ENCODE measurements at places on chromosomes 2 and 18. TPM values are rescaled to one million over a fixed set of nuclear protein-coding genes. Genes with fewer than 3 reads are reported as not detected.
A peak's percentile ranks its signal among the peaks of the same experiment; 100 is the strongest.

DNA sequence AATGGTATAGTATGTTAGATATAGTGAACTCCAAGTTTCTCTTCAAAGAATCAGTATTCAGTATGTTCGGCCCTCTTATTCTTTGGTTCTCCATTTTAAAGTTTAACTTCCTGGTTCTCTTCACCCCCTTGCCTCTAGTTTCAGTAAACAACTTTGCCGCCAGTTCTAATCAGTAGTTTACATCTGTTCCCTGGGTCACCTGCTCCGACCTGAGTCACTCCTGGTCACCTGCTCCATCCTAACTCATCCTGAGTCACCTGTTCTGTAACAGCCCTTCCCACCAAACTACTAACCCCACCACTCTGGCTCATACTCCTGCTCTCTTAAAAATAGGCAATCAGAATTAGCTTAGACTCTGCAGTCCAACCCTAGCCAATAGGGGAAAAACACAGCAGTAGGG is 23.7 kb upstream of the TEX51 start:
- H3K4me3 ChIP-seq = no peak overlapping the region
- no peaks in the 10 kb centered on the region for H3K4me1 ChIP-seq
- no peaks in the 10 kb centered on the region for H3K27me3 ChIP-seq
- no peak overlapping the region for H3K27ac ChIP-seq
- H3K36me3 ChIP-seq = no peaks in the 10 kb centered on the region

DNA sequence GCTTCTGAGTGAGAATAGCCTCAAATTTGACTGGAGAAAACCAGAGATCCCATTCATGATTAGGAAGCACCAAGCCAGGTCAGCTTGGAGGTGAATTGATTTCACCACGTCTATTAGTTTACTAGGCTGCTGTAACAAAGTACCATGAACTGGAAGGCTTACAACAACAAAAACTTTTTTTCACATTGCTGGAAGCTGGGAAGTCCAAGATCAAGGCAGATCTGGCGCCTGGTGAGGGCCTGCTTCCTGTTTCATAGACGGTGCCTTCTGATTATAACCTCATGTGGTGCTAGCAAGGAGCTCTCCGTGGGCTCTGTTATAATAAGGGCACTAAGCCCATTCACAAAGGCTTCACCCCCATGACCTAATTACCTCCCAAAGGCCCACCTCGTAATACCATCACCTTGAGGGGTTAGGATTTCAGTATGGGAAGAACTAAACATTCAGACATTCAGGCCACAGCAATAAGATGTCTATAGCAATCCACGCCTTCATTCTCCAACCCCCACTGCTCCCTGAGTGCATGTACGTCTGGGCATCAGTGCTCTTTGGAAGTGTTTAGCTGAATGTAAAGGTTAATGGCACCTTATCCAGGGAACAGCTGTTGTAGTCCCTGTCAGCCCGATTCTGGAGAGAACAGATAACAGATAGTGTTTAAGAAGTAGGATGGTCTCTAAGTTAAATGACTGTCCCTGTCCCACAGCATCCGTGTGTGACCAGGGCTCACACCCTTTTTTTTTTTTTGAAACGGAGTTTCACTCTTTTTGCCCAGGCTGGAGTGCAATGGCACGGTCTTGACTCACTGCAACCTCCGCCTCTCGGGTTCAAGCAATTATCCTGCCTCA is 89.2 kb downstream of the SOCS6 start:
- no peaks in the 10 kb centered on the region for H3K4me1 ChIP-seq
- peak; percentile 48 for DNase-seq
- no peak overlapping the region for H3K4me3 ChIP-seq
- no peaks in the 10 kb centered on the region for H3K27me3 ChIP-seq
- H3K27ac ChIP-seq = no peak overlapping the region
- H3K36me3 ChIP-seq = no peaks in the 10 kb centered on the region

GAD1 gene
- 0.80 TPM for total RNA-seq

DNA sequence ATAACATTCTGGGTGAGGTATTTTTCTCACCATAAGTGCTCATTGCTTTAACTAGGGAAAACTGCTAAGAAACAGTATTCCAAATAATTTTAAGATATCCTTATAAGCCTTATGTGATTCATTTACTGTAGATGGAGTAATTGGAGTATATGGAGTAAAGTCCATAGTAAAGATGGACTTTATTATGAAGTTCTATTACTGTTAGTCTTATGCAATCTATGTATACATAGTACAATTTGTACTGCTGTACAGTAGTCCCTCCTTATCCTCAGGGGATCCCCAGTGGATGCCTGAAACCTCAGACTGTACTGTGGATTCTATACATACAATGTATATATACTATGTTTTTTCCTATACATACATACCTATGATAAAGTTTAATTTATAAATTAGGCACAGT is 41.1 kb upstream of the OTX1 start:
- no peak overlapping the region for H3K4me3 ChIP-seq
- no peak overlapping the region for H3K27ac ChIP-seq
- no peaks in the 10 kb centered on the region for H3K36me3 ChIP-seq
- no peaks in the 10 kb centered on the region for H3K27me3 ChIP-seq

DNA sequence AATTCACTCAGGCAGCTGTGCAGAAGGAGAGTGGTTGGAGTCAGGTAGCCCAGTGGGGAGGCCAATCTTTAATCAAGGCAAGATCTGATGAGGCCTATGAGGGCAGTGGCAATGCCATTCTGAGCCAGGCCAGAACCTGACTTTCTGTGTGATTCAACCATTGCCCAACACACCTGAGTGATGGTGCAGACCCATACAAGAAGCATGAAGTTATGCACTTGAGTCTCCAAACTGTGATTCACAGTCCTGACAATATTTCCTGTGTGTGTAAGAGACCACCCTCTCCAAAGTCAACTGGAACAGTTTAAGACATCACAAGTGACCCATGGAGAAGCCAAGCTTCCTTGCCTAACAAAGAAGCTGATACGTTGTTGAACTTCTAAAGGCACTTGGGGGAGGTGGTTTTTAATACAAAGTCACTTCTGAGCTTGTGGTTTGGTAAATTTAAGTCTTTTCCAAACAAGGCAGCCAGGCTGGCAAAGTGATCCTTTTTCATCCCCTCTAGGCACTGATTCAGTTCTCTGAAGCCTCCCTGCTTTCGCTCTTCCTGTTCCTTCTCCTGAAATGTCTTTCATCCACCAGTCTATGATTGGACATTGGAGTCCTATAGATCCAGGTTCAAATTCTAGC is 49.0 kb downstream of the VSNL1 start:
- no peaks in the 10 kb centered on the region for H3K27me3 ChIP-seq
- H3K4me1 ChIP-seq = no peaks in the 10 kb centered on the region
- H3K27ac ChIP-seq = no peak overlapping the region
- no peaks in the 10 kb centered on the region for H3K36me3 ChIP-seq
- DNase-seq = no peak

DNA sequence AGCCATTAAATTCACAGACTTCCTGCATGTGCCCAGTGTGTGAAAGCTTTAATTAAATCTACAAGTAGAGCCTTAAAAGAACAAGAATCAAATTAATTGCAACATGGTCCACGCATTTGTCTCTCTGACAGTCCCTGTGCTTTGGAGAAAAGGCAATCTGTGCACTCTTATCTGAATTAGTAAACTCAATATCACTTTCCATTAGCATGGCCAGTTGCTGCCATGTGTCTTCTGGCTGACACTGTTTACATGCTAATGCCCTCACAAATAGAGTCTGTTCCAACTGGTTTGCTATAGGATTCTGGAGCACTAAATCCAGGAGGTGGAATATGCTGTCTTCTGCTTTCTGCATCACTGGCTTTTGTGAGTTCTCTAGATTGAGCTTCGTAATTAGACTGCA is 434.5 kb upstream of the RAB12 start:
- no peaks in the 10 kb centered on the region for H3K4me1 ChIP-seq
- H3K36me3 ChIP-seq = no peaks in the 10 kb centered on the region
- H3K27me3 ChIP-seq = no peaks in the 10 kb centered on the region
- H3K4me3 ChIP-seq = no peak overlapping the region
- H3K27ac ChIP-seq = no peak overlapping the region

MC4R gene
- total RNA-seq = 0.37 TPM

GRCh38 chr2:26401739-26402541 is at the start of gene DRC1:
DRC1 (plus strand) TSS chr2:26401920; CDS start chr2:26401990, 70 bp downstream.
- peak; percentile 79 for DNase-seq
- no peaks in the 10 kb centered on the region for H3K27me3 ChIP-seq
- no peaks in the 10 kb centered on the region for H3K4me1 ChIP-seq
- H3K27ac ChIP-seq = no peak within 1 kb of the TSS

- H3K27ac ChIP-seq = peak overlapping the region; percentile 59
- peaks cover 3% of the 10 kb centered on the region for H3K4me1 ChIP-seq
- H3K36me3 ChIP-seq = no peaks in the 10 kb centered on the region
- H3K27me3 ChIP-seq = no peaks in the 10 kb centered on the region
- peak; percentile 68 for DNase-seq
These were observed 47.8 kb upstream of the RNF103 start for GRCh38 chr2:86671337-86671981.

GRCh38 chr18:9861933-9862332 is 23.8 kb upstream of the TXNDC2 start:
- no peak for DNase-seq
- H3K4me3 ChIP-seq = no peak overlapping the region
- H3K36me3 ChIP-seq = no peaks in the 10 kb centered on the region
- no peaks in the 10 kb centered on the region for H3K4me1 ChIP-seq

DNA sequence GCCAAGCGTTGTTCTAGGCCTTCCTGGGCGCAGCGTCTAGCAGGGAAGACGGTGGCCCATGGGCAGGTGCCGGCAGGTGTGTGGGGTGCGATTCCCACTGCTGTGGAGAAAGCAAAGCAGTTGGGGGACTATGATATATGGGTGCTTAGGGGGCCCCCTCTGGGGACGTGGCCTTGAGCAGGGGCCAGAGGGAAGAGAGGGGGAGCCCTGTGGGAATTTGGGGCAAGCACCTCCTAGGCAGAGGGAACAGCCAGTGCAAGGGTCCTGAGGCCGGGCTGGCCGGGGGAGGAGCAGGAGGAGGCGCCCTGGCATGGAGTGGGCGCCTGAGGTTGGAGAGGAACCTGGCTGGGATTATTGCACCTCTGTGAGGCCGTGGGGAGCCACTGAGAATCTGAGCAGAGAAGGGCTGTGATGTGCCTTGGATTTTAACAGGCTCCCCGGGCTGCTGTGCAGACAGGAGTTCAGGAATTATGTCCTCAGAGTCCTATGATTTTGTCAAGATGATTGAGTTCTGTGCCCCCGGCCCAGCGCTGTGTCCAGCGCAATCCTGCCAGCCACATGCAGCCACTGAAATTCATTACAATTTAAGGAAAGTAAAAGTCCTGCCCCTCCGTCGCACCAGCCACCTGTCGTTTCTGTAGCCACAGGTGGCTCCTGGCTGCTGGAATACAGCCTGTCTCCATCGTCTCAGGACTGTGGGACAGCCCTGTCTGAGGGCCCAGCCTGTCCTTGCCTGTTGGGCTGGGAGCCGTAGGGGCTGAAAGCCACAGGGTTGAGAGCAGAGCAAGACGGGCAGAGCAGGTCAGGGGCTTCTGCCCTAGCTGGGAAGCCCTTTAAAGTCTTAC is 9.1 kb upstream of the KLHL30 start:
- H3K27me3 ChIP-seq = no peaks in the 10 kb centered on the region
- no peak for DNase-seq
- no peak overlapping the region for H3K27ac ChIP-seq

EGR4 gene
- total RNA-seq = not detected

GRCh38 chr2:210429403-210430137 is 47.0 kb downstream of the LANCL1 start:
- H3K4me3 ChIP-seq = no peak overlapping the region
- no peak for DNase-seq
- H3K4me1 ChIP-seq = no peaks in the 10 kb centered on the region

GRCh38 chr18:62347089-62347506 is 22.0 kb downstream of the TNFRSF11A start:
- H3K4me1 ChIP-seq = no peaks in the 10 kb centered on the region
- H3K27me3 ChIP-seq = no peaks in the 10 kb centered on the region
- H3K27ac ChIP-seq = no peak overlapping the region
- no peak overlapping the region for H3K4me3 ChIP-seq
- H3K36me3 ChIP-seq = no peaks in the 10 kb centered on the region
- no peak for DNase-seq

- DNase-seq = no peak
- no peaks in the 10 kb centered on the region for H3K4me1 ChIP-seq
- no peaks in the 10 kb centered on the region for H3K36me3 ChIP-seq
- H3K4me3 ChIP-seq = no peak overlapping the region
- H3K27ac ChIP-seq = no peak overlapping the region
- peaks cover 5% of the 10 kb centered on the region for H3K27me3 ChIP-seq
These were observed 341.6 kb upstream of the CDH7 start for GRCh38 chr18:65409261-65409660.

DNA sequence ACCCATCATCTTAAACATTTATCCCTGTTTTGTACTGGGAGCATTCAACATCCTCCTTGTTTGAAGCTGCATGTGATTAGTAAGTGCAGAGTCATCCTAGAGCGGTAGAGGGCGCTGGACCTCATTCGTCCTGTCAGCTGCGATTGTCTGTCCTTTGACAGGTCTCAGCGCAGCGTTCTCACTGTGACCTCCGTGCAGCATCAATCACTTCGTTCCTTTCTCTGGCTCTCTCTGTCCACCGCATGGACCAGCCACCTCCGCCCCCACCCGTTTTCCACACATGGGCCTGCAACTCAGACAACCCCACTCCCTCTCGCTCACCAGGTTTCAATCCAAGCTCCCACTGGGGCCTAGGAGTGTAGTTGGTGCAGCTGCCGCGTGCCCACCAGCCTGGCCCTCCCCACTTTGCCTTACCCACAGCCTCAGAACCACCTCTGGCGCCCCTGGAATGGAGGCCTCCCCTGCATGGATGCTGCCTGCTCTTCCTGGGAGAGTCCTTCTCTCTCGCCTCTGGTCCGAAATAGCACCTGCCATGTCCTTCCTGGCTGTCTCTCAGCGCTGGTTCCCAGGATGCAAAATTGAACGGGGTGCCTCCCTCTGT is 90.5 kb downstream of the NDUFA10 start:
- peak; percentile 57 for DNase-seq
- no peaks in the 10 kb centered on the region for H3K4me1 ChIP-seq
- no peak overlapping the region for H3K4me3 ChIP-seq

GRCh38 chr2:149816756-149817551 is 229.4 kb upstream of the MMADHC start:
- H3K4me3 ChIP-seq = no peak overlapping the region
- H3K27me3 ChIP-seq = no peaks in the 10 kb centered on the region
- no peak overlapping the region for H3K27ac ChIP-seq

DNA sequence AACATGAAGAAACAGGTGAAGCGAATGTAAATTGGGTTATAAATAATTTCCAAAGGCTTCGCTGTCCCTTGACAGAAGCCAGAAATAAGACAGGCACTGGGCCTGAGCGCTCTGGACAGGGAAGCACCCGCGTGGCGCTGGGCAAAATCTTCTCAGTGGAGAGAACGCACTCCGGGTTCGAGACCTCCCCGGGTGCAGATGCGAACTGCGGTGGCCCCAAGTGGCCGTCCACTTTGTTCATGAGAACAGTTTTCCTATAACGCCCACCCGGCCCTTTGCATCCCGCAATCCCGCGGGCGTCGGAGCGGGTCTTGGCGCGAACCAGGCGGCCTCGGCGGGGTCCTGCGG is 651 bp upstream of the DPYSL5 start:
- peaks cover 11% of the 10 kb centered on the region for H3K4me1 ChIP-seq
- no peak overlapping the region for H3K4me3 ChIP-seq
- peaks cover 12% of the 10 kb centered on the region for H3K27me3 ChIP-seq

- H3K4me3 ChIP-seq = no peak overlapping the region
- H3K27me3 ChIP-seq = peaks cover 5% of the 10 kb centered on the region
- no peak overlapping the region for H3K27ac ChIP-seq
- H3K4me1 ChIP-seq = peaks cover 8% of the 10 kb centered on the region
- H3K36me3 ChIP-seq = no peaks in the 10 kb centered on the region
These were observed 57.6 kb downstream of the KCNG2 start for GRCh38 chr18:79855147-79855933.

VIT gene
- total RNA-seq = 0.94 TPM

Data from lung (tissue), 17 donors.